NCI-H1417 treated with DMSO at 0.1 percent for 48 hours (cell line): ENCODE measurements at places on chromosomes 4 and X.

- no peak for DNase-seq
These were observed 715 bp downstream of the ZMAT1 start for GRCh38 chrX:101931136-101931487.

- DNase-seq = no peak
These were observed 98.8 kb downstream of the PDE5A start for GRCh38 chr4:119529788-119530187.

DNA sequence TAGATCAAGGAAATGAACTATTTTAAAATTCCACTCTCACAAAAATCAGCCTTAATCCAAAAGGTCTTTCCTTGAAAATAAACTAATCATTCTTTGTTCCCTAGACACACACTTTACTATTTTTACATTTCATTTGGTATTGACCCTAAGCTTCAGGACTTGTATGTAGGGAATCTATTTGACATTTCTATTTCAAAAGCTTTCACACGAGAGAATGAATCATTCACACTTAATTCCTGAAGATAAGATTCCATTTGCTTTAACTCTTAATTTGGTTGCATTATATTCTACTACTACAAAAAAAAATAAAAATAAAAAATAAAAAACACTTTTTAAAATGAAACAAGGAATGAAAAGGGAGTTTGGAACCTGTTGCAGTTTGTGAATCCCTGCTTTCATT is 43.7 kb downstream of the EDNRA start:
- DNase-seq = no peak

DNA sequence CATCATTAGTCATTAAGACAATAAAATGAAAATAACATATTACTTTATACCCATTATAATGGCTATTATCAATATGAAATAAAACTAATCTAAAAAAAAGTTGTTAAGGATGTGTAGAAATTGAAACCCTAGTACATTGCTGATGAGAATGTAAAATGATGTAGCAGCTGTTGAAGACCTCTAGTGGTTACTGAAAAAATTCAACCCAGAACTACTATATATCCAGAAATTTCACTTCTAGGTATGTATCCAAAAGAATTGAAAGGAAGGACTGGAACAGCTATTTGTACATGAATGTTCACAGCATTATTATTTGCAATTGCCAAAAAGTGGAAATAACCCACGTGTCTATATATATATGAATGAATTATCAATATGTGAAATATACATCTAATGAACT is 180.3 kb upstream of the KLHL4 start:
- DNase-seq = no peak

DNA sequence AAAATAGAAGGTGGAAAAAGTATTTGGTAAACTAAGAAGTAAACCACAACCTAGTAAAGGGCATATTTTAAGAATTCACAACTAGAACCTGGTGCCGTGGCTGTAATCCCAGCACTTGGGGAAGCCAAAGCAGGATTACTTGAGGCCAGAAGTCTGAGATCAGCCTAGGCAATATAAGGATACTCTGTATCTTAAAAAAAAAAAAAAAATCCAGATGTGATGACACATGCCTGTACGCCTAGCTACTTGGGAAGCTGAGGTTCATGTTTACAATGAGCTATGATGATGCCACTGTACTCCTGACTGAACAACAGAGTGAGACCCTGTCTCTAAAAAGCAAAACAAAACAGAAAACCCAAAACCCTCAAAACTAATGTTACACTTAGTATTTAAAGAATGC is 294.9 kb upstream of the ZCCHC13 start:
- no peak for DNase-seq

DNA sequence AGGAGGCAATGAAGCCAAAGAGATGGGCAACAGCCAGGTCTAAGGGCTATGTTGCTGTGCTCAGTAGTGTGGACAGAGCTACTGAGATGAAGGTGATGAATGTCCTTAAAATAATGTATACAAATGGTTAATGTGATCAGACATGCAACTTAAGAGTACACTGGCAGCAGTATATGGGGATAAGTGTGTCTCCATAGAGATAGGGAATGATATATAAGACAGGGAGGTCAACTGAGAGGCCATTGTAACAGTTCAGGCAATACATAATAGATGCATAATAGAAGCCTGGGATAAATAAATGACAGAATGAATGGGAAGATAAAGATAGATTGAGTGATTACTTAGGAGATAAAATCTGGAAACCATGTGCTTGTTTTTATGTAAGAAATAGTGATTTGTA is 250.0 kb downstream of the CFAP299 start:
- no peak for DNase-seq

- no peak for DNase-seq
These were observed 15.4 kb downstream of the SNX12 start for GRCh38 chrX:71052721-71053120.

- no peak for DNase-seq
These were observed 795.0 kb downstream of the CCSER1 start for GRCh38 chr4:90922174-90922573.

GRCh38 chr4:8919651-8920288 is 48.1 kb upstream of the HMX1 start:
- no peak for DNase-seq

- no peak for DNase-seq
These were observed 7.5 kb downstream of the SEPTIN6 start for GRCh38 chrX:119685225-119686066.

GRCh38 chr4:144590020-144590419 is 55.9 kb upstream of the HHIP start:
- DNase-seq = no peak

DNA sequence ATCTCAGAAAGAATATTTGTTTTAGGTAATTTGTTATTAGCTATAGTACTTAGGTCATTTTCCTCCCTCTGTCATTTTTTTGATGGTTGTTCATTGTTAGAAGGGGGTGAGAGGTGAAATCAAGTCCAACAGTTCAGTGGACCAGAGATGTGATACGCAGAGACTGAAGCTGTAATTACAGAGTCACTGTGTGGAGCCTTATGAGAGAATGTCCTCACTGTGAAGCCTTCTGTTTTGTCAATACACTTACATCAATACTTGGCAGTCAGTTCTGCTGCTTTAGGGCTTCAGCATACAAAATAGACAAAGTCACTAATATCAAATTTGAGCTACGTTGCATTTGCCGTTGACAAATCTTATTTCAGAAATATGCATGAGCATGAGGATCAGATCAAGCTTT is 692.5 kb downstream of the C4orf33 start:
- no peak for DNase-seq

DNA sequence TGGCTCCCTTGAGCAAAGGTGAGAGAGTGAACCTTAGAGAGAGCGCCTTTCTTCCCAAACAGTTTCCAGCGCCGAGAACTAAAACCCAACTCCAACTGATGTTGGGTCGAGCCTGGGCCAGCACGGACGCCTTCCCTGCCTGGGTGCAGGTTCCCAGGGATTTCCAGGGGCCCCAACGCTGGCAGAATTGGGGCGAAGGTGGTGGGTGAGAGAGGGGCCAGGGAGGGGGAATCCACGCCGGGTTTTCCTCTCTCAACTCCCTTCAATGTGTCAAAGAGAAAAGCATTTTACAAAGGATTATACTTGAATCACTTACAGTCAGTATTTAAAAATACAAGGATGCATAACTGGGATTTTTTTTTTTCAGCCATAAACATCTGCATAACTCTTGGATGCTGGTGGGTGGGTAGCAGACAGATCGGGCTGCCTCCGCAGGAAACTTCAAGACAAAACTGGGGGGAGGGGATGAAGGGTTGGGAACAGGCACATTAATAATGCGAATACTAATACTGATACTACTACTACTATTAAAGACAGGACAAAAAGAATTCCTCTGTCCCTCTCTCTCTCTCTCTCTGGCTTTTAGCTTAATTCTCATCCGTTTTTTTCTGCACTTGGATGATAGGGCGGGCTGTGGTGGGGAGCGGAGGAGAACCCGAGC is 1.3 kb upstream of the ARX start:
- no peak for DNase-seq

DNA sequence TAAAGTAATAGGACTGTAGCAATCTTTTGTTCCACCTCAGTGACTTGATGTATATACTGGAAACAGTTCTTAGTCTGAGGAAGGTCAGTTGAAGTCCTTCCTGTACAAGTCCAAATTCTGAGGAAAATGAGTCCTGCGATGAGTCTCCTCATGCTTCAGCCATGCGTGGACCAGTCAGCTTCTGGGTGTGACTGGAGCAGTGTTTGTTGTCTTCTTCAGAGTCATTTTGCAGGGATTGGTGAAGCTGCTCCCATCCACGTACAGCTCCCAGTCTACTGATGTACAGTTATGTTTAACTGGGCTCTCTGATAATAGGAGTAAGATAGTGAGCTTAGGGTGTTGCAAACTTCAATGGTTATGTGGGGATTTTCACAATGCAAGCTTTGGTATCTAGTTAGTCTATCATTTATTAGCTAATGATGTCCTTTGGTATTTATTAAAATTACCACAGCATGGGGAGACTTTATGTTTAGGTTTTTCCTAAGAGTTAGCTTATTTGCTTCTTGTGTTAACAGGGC is 3.4 kb downstream of the UGT2B17 start:
- DNase-seq = no peak

DNA sequence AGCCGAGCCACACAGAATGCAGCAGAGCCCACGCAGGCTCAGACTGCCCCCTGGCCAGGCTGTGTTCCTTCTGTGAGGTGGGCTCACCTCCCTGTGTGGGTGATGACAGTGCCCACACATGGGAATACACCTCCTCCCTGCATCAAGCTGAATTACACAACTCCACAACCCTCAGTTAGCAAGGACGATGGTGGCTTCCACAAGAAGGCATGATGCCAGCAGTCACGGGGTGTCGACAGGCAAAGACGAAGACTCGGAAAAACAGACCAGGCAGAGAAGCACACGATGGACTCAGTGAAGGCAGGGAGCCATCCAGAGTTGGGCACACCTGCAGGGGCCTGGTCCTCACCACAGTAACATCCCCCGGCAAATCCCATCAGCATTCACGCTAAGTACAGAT is 12.1 kb downstream of the LETM1 start:
- no peak for DNase-seq

DNA sequence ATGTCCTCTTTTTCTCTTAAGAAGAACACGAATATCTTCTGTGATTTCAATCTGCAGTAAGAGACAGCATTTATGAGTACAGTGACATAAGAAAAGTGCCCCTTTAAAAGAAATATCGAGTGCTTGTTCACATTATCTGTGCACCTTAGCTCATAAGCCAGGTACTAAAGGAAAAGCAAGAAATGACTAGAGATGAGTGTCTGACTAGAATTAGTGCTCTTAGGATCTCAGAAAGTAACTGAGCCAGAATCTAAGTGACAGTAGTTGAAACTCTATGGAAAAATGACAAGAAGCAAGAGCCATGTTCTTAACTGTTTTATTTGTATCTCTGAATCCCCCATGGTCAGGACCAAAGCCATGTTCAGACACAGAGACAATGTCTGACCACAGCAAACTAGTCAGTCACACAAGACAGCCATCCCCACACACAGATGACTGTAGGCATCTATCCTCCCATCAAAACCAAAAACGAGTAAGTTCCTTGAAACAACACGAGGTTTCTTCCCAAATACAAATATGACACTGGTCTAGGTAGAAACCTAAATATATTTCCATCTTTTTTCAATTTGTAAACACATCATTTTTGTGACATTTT is 36.8 kb downstream of the ACSL4 start:
- DNase-seq = no peak

- no peak for DNase-seq
These were observed 19.5 kb downstream of the SAT1 start for GRCh38 chrX:23802431-23802830.

DNA sequence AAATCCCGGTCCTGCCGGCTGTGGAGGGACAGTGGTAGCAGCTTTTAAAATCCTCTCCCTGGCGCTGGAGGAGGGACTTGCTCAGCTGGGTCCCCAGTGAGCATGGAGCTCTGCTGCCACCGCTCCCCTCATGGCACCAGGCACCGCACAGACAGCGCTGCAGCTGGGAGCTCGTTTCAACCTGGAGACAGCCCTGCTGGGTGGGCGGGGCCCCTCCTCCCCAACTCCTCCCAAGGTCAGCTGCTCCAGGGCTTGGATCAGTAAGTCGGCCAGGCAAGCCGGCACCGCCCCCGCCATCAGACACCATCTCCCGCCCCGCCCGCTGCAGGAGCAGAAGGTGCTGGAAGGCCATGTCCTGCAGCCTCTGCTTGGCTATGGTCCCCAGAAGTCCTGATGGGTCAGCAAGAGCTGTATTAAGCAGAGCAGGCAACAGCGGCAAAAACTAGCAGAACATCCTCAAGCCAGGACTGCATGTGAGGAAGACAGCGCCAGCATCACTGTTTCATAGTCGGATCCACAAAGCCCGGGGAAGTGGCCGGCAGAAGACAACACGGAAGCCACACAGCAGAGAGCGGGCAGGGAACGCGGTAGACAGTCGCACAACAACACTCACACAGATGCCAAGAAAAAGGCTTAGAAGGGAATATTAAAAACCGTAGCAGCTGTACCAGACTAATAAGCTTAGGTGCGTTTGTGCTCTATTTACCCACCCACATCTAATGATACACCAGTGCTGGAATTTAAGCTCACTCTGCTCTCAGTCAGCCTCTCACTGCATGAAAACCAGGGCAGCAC is 16.2 kb downstream of the ZFYVE28 start:
- peak; percentile 57 for DNase-seq

- DNase-seq = no peak
These were observed 978.3 kb upstream of the ADGRL3 start for GRCh38 chr4:60221866-60222265.

- DNase-seq = peak; percentile 41
These were observed 215.3 kb upstream of the CTSO start for GRCh38 chr4:156169011-156169410.

DNA sequence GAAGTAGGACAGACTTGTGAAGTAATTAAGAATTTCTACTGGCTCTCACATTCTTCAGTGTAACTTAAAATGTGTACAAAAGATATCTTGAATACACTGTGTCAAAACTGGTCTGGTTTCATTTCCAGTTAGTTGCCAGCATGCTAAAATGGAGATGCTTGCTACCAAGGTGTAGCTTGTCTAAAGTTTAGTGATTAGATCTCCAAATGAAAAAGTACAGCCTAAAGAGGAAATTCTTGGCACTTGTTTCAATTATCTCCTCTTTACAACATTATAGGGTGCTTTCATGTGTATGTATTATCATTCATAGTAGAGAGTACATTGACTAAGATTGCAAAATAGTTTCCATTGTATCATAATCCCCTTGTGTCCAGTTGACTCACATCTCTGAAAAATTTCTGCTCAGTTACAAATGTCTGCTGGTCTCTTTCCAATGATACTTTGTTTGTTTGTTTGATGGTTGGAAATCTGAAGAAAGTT is 97.3 kb upstream of the SPRY1 start:
- no peak for DNase-seq
